ENCODE measurements at places on chromosomes 16 and 17.

GRCh38 chr17:77437017-77437416 is 296.2 kb downstream of the SEC14L1 start:
- peak; percentile 89 for DNase-seq

- no peak for DNase-seq
These were observed 14.1 kb downstream of the MFSD11 start for GRCh38 chr17:76752006-76752405.

- no peak for DNase-seq
These were observed 37.4 kb downstream of the HIC1 start for GRCh38 chr17:2092253-2092652.

DNA sequence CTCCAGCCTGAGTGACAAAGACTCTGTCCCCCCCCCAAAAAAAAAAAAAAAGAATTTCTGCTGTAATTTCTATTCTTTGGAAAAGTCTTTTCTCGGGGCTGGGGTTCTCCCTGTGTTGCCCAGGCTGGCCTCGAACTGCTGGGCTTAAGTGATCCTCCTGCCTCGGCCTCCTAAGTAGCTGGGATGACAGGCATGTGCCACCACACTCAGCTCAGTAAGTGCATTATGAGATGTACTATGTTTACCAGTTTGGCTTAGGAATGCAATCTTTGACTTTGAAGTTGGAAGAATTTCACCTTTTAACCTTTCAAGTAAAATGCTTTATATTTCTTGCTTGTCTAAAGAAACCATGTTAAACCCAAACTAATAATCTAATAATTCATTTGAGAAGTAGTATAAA is 28.0 kb upstream of the ADCY7 start:
- DNase-seq = no peak

- DNase-seq = peak; percentile 86
These were observed 245.6 kb upstream of the RBFOX1 start for GRCh38 chr16:7086822-7087616.

DNA sequence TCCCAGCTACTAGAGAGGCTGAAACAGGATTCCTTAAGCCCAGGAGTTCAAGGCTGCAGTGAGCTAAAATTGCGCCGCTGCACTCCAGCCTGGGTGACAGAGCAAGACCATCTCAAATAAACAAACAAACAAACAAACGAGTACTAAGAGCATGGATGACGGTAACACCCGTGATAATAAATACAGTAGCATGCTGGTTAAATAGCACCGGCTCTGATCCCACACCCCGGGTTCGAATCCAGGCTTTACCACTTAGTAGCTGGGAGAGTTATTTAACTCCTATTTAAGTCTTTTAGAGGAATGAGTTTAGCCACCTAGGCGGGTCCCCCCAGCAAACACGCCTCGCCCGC is 301 bp upstream of the METTL22 start:
- DNase-seq = no peak

- no peak for DNase-seq
These were observed 4.6 kb downstream of the ZSCAN10 start for GRCh38 chr16:3094289-3095027.

DNA sequence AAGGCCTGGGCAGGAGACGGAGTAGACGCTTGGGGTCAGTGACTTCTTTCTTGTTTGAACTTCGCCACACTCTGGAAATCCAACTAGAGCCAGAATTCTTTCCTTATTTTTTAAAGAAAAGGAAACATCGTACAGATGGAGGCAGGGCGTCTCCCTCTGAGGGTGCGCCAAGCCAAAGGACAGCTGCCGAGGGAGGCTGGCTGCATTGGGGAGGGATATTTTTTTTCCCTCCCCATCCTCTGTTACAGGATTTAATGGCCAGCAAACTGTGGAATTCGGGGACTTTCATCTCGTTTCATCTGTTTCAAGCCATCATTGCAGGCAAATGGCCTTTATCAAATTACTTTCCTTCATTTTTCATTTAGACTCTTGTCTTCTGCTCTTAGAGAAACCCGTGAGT is 15.9 kb downstream of the CDK5R1 start:
- DNase-seq = no peak

GRCh38 chr17:8746501-8747236 is 2.0 kb upstream of the CCDC42 start:
- no peak for DNase-seq

DNA sequence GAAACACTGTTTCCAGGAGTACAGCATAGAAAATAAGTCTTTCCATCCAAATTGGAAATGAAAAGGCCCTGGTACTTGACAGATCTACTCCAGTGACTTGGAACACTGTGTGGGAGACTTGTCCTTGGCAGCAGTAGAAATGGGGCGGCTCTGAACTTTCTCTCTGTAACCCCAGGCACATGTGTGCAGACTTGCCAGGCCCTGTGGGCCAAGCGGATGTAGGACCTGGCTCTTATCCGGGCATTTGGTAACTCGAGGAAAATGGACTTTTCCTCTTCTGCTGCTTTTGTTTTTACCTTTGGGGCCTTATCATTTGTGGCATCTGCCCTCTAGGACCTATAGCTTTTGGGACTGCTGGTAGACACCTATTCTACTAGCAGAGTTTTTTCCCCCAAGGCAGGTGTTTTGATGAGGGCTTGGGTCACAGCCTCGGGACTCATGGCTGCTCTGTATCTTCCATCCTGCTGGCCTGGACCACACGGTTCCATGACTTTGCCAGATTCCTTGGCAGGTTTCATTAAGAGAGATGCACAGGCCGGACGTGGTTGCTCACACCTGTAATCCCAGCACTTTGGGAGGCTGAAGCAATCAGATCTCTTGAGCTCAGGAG is 43.5 kb downstream of the SMPD3 start:
- DNase-seq = no peak

DNA sequence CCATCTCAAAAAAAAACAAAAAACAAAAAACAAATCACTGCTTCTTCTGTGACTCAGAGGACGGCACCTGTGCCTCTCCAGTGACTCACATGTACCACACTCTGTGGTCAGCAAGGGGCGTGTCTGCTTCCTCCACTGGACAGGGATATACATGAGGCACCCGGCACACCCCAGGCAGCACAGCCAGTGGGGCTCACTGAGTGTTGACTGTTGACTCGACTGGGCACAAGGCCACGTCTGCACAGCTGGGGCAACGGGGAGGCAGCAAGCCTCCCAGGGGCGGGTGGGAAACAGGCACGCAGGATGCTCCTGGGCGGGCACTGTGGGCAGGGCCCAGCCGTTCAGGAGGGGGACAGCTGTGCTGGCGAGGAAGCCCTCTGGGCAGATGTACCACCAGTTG is 64.1 kb downstream of the TIMM22 start:
- peak; percentile 78 for DNase-seq

- no peak for DNase-seq
These were observed 22.9 kb downstream of the DHRS7B start for GRCh38 chr17:21149621-21150020.

All from femur (tissue), 1 donor.